ENCODE measurements at places on chromosomes 6 and 20.

GRCh38 chr20:51462566-51463276 lies 79.8 kb downstream of the NFATC2 start:
- peak; percentile 73 for DNase-seq
- H3K4me1 ChIP-seq, result no peaks in the 10 kb centered on the region
- no peak overlapping the region for H3K4me3 ChIP-seq
- no peaks in the 10 kb centered on the region for H3K27me3 ChIP-seq
- no peak overlapping the region for H3K27ac ChIP-seq
- H3K36me3 ChIP-seq, result no peaks in the 10 kb centered on the region

- no peak overlapping the region for H3K4me3 ChIP-seq
- H3K27me3 ChIP-seq, result no peaks in the 10 kb centered on the region
- no peak for DNase-seq
- H3K4me1 ChIP-seq, result no peaks in the 10 kb centered on the region
- H3K27ac ChIP-seq, result no peak overlapping the region
Measured at GRCh38 chr6:130973521-130974277, 89.3 kb downstream of the EPB41L2 start.

DNA sequence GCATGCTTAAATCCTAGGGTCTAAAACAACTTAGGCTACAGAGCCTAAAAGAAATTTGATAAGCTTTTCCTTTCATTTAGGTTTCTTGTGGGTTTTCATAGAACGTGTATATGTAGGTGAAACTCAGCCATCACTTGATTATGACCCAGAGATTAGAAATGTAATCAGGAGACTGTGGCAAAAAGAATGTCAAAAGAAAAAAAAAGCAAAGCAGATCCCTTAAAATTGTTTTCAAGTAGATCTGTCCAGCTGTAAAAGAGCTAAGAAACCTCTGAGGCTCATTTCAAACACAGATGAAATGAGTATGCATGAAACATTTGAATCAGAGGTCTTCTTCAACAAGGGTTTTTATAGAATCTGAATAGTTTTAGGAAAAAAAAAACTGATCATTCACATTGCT lies 341.3 kb upstream of the PRDM1 start:
- no peak for DNase-seq
- H3K4me1 ChIP-seq, result no peaks in the 10 kb centered on the region
- H3K27me3 ChIP-seq, result no peaks in the 10 kb centered on the region
- no peaks in the 10 kb centered on the region for H3K36me3 ChIP-seq
- H3K27ac ChIP-seq, result no peak overlapping the region
- no peak overlapping the region for H3K4me3 ChIP-seq

DNA sequence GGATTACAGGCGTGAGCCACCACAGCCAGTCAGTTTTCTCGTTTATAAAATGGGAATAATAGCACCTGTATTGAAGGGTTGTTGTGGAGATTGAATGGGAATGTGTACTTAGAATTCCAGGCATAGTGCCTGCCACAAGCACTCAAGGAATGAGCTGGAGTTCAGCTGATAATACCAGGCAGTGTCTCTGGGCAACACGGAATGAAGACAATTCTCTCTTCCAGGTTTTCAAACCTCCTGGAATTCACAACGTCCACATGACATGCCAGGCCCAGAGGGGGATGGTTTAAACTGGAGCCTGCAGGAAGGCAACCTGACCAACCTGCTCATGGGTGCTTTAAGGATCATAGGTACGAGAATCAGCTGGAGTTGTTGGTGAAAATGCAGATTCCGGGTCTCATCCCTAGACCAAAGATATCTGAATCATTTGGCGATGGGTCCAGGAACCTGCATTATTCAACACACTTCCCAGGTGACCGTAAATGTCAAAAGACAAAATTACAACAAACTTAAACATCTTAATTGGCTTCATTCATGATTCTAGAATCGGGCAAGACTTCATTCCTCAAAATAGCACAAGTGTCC lies 1.9 kb upstream of the PTPN1 start:
- H3K27me3 ChIP-seq, result no peaks in the 10 kb centered on the region
- H3K27ac ChIP-seq, result peak overlapping the region; percentile 88

DNA sequence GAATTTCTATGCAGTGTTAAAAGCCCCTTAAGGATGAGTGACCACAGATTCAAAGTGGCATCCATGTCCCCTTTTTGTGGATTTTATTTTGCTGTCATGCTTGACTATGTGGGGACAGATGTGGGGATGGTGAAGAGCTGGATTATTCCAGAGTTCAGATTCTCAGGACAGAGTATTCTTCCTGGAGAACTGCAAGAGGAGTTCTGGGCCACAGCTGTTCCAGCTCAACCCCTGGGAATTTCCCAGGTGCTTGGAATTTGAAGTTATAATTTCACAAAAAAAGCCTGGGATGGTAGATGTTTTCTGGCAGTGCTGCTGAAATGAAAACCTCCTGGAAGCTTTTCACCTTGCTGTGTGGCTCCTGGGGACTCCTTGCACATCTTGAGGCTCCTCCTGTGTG lies 671.8 kb upstream of the MARCKS start:
- no peak overlapping the region for H3K4me3 ChIP-seq
- no peak overlapping the region for H3K27ac ChIP-seq
- H3K27me3 ChIP-seq, result no peaks in the 10 kb centered on the region

DNA sequence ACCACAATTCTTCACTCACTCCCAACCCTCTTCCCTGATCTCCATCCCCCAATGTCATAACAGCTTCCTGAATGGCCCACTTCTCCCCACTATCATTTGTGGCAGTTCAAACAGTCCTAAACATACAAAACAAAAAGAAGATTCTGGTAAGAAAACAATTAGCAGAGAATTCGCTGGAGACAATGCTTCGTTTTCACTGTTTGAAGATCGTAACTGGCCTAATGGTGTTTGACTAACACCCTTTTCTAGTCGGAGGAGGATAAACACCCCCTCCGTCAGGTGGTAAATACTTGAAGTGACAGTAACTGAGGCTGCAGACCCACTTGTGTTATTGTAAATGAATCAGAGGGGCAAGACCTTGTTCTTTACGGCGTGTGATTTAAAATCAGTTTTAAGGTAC lies 3.8 kb downstream of the EYA2 start:
- H3K27ac ChIP-seq, result no peak overlapping the region
- DNase-seq, result no peak
- no peak overlapping the region for H3K4me3 ChIP-seq
- H3K27me3 ChIP-seq, result peaks cover 37% of the 10 kb centered on the region
- peaks cover 16% of the 10 kb centered on the region for H3K4me1 ChIP-seq

GRCh38 chr6:170289951-170290295 lies 955 bp downstream of the DLL1 start:
- H3K4me3 ChIP-seq, result peak overlapping the region; percentile 45
- DNase-seq, result no peak
- H3K4me1 ChIP-seq, result peaks cover 4% of the 10 kb centered on the region
- peaks cover 32% of the 10 kb centered on the region for H3K36me3 ChIP-seq
- peaks cover 6% of the 10 kb centered on the region for H3K27me3 ChIP-seq
- peak overlapping the region; percentile 25 for H3K27ac ChIP-seq

DNA sequence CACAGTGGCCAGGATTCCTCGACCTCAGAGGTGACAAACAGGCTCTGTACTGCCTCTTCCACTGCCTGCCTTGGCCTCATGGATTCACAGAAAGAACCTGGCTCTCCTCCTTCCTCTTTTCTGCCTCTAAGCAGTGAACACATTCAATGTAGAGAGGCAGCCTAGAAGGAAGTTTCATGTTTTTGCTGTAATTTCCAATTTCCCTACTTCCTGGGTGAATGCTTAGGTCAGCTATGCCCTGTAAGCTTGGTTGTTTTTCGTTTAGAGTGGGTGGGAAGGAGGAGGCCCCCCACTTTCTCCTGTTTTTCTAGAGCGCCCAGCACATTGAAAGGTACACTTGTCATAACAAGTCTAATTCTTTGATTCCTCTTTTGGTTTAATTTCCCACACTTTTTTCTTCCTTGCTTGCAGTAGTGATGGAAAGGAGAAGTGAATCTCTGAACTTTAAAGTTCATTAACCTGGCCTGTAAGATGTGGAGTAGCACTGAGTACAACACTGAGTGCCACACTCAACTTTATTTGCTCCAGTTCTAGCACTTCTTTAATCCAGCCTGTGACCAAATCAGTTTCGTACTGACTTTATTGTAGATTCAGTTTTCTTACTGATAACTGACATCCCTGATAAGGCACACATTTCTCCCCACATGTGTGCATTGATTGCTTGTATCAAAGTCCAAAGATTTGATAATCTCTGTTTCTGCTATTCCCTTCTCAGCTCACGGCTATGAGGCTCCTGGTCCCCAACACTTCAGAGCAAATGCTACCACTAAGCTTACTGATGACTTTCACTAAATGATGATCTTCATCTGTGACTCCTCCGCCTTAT lies 100.0 kb upstream of the MAN1A1 start:
- no peaks in the 10 kb centered on the region for H3K36me3 ChIP-seq
- H3K27ac ChIP-seq, result no peak overlapping the region
- H3K4me1 ChIP-seq, result peaks cover 10% of the 10 kb centered on the region
- no peak for DNase-seq
- no peaks in the 10 kb centered on the region for H3K27me3 ChIP-seq

DNA sequence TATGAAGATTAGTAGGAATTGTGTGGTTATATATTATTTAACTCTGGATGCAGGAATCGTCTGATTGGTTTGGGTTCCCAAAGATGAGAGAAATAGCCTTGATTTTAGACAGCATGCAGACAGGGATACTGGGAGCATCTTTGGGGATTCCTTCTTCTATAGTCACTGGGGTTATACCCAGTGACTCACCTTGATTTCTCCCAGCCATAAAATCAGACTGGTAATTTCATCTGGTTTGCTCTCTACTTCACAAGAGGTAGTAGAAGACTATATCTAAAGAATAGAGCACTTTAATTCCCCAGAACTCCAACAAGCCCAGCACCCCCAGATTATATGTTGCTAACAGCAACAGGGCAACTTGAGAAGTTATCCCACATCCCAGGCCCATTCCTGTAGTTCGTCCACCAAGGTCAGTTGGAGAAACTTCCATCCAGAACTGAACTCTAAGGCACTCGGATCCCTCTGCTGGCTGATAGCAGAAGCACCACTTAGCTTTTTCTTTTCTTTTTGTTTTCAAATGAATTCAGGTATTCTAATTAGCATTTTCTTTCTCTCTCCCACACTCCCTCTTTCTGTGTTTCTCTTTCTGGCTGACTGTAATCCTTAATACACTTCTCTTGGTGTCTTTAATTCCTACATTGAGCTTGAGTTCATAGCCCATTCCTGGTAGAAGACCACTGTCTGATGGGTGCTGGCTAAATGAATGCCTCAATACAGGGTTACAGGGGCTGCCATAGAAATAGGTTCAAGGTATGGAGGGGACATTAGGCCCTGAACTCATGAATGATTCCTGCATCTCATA lies 20.4 kb upstream of the EFHC1 start:
- H3K4me3 ChIP-seq, result no peak overlapping the region
- no peak for DNase-seq
- no peaks in the 10 kb centered on the region for H3K27me3 ChIP-seq
- H3K4me1 ChIP-seq, result no peaks in the 10 kb centered on the region
- no peaks in the 10 kb centered on the region for H3K36me3 ChIP-seq

- DNase-seq, result no peak
- H3K4me1 ChIP-seq, result peaks cover 17% of the 10 kb centered on the region
- no peak overlapping the region for H3K27ac ChIP-seq
- H3K4me3 ChIP-seq, result no peak overlapping the region
Measured at GRCh38 chr6:14281811-14282660, 164.5 kb downstream of the CD83 start.

Measured in RWPE2 (cell line).